ENCODE measurements at places on chromosomes 1 and 21. TPM values are rescaled to one million over a fixed set of nuclear protein-coding genes. Genes with fewer than 3 reads are reported as not detected.

GRCh38 chr1:233057836-233058235, 107.4 kb downstream of the NTPCR start:
- DNase-seq: no peak

The PTGS2 gene
- 0.20 TPM for total RNA-seq

GRCh38 chr1:3611170-3612019, at the start of gene MEGF6:
MEGF6 (minus strand) TSS chr1:3611508; CDS start chr1:3611268, 240 bp downstream.
- peak; percentile 97 for DNase-seq

DNA sequence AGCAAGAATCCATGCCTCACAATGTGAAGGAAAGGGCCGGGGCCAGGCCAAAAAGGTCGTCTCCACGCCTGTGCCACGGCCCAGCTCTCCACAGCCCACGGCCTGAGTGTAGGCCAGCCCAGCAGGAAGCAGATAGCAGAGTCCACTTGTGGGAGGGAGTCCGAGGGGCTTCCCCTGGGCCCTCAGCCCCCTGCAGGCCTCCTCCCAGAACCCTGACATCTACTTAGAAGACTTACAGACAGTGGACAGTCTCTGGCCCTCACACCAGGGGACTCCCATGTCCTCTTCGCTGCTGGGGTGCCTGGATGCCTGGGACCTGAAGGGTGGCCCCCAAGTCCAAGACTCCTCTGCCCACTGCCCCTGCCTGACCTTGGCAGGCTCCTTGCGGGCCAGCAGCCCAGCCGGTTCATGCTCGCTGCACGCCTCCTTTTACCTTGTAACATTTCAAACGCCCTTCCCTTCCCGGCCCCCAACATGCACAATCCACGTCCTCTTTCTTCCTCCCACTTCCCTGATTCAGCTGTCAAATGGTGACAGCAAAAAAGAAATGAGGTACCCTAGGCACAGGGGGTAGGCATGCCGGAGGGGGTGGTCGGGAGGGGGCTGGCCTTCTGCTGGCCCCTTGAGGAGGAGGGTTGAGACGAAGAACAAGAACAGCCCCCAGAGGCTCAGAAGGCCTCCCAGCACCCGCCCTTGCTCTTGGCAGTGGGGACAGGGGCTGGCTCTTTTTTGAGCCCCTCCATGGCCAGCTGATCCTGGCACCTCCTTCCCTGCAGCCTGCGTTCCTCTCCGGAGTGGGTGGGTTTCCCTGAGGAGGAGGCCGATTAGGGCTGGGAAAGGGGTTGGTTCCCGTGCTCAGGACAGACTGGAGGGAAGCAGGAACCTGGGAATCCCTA, 997 bp upstream of the PTPN7 start:
- no peak for DNase-seq

GRCh38 chr1:40932006-40932405, 47.5 kb upstream of the CTPS1 start:
- DNase-seq: peak; percentile 13

The OXCT2 gene
- total RNA-seq: 1.7 TPM

The DCDC2B gene
- total RNA-seq: not detected

The SLC45A1 gene
- 2.3 TPM for total RNA-seq

GRCh38 chr1:111191496-111191895, 8.9 kb downstream of the DENND2D start:
- DNase-seq: no peak

DNA sequence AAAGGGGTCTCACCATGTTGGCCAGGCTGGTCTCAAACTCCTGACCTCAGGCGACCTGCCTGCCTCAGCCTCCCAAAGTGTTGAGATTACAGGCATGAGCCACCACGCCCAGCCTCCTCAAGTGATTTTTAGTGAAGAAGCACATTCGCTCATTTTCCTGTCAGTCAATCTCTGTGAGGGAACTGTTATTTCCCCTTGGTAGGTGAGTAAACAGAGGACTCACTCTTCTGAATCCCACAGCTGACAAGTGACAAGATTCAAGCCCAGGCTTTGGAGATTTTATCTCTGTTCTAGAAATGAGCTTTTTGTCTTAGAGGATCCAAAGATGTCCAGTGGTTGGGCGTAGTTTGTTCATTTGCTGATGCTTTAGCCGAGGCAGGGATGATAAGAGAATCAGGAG, 43.9 kb upstream of the TACSTD2 start:
- no peak for DNase-seq

The DRAXIN gene
- total RNA-seq: 13.4 TPM

DNA sequence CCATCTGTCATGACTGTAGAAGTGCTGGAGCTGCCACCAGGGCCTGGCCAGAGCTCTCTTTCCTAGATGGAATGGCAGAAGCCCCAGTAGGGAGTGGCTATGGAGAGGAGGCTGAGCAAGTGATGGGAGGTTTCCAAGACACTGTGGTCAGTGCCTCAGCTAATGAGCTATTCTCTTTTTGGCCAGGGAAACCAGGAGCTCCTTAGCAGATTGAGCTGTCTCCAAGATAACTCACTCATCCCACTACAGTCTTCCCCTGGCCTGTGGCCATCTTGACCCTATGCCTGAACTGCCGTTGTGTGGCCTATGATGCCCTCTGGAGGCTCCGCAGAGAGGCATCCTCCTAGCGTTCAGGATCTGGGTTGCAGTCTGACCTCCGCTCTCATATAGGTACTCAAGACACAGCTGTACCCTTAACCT, 60.5 kb downstream of the ERI3 start:
- peak; percentile 73 for DNase-seq

DNA sequence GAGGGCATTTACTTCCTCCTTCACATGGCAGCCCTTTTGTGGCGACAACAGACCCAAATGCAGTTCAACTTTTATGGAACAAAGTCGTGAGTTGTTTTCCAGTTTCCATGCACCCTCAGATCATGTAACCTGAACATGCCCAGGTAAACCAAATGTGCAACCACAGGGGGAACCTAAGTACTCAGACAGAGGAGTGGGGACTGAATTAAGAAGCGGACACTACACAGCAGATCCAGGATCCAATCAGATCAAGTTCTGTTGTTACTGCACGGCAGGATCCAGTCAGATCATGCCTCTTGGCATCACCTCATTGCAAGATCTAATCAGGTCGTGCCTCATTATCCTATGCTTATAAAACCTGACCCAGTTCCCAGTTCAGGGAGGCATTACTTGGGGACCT, 115.7 kb downstream of the MATN1 start:
- DNase-seq: no peak

The LCE3E gene
- total RNA-seq: not detected

- no peak for DNase-seq
Measured at GRCh38 chr1:80910426-80910825, 890.3 kb upstream of the ADGRL2 start.

DNA sequence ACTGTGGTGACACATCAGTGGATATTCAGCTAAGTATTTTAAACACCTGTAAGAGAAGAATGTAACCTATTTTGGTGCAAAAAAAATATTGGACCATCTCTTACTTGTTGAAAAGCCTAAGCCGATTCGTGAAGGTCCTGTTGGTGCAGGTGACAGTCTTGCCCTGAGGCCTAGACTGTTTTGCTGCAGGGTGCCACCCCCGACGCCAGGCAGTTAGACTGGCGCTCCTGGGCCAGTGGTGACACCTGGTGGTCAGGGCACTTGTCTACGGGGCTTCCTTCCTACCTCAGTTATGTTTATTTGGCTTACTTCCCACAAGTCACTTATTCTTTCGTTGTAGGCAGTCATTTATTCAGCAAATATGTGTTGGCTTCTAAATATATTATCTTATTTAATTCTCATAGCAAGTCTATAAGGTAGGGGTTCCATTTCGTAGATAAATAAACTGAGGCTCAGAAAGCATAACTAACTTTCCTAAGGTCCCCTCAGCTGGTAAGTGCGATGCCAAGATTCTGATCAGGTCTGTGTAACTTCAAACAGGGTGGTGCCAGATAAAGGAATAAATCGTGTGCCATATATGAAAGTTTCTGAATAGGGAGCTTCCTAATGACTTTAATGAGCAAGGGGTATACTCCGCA, 1.9 kb downstream of the EEIG2 start:
- DNase-seq: peak; percentile 85

DNA sequence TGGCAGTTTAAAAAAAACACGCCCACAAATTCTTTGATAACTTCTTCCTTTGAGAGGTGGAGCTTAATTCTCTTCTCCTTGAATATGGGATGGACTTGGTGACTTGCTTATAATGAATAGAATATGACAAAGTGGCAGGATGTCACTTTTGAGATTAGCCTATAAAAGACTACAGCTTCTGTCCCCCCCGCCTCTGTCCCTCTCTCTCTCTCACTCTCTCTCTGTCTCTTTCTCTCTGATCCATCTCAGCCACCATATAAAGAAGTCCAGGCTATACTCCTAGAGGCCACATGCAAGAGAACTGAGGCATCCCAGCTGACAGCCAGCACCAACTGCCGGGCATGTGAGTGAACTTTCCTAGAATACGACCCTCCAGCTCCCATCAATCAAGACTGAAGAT, 7.7 kb upstream of the DMBX1 start:
- DNase-seq: no peak

The EDARADD gene
- 4.5 TPM for total RNA-seq
